ENCODE measurements at places on chromosomes 1 and 21.
A peak's percentile ranks its signal among the peaks of the same experiment; 100 is the strongest.

DNA sequence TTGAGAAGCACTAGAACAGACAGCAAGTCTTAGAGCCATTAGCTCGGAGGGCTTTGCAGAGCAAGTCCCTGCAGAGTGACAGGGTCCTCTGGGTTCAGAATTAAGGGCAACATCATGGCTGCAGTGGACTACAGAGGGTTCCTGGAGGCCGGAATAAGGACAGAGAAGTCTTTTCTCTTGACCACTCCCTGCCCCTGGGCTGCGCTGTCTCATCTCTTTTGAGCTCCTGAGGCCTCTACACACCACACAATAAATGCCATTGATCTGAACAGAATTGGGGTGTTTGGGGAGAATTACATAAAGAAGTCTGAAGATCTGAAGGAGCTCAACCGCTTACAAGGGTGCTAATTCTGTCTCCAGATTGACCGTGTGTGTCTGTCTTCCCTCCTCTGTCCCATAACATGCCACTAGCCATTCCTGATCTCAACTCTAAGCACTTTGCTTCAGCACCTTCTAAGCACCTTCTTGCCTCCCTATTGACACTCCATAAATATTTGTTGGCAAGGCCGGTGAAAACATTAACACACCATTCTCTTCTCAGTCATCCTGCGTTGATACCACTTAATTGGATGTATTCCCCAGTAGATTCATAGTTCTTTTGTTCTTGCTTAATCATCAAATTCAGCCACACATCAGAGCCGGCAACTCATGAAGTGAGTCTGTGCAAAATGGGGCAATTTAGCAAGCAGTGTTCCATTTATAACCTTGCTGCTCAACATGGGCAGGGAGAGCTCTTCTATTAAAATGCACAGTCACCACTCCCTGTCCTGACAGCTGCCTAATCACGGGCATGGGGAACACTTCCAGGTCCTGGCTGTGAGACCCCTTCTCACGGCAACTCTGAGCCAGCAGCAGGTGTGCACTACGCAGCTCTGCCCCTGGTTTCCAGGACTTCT, 49.7 kb downstream of the NMNAT2 start:
- no peak for DNase-seq

GRCh38 chr21:25639551-25640201, 618 bp downstream of the JAM2 start:
- DNase-seq = no peak

DNA sequence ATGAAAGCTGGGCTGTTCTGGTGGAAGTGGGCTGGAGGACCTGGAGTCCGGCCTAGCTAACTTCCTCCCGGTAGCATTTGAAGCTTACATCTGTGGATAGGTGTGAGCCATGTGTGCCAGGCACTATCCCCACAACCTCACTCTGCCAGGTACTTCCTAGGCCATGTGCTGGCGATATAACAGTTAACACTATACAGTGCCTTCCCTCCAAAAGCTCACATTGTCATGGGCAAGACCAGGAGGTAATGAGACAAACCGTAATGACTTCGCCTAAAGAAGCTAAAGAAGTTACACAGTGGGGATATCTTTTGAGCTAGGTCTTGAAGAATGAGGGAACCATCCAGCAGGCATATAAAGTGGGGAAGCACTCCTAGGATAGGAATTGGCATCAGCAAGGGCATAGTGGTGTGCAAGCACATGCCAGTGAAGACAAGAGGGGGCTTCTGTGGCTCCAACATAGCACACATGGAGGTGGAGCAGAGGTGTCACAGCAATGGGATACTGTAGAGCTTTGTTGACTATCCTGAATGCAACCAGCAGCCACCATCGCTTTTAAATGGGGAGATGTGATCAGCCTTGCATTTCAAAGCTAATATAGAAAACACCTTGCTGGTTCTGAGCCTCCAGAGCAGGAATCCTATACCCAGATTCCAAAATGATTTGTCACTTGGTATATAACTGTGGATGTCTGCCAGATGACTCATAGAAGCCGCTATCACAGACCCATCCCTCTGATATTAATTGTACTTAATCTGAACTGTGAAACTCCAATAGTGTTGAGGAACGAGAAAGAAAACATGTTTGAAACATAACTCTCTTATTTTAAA, 466.3 kb downstream of the LMO4 start:
- no peak for DNase-seq

DNA sequence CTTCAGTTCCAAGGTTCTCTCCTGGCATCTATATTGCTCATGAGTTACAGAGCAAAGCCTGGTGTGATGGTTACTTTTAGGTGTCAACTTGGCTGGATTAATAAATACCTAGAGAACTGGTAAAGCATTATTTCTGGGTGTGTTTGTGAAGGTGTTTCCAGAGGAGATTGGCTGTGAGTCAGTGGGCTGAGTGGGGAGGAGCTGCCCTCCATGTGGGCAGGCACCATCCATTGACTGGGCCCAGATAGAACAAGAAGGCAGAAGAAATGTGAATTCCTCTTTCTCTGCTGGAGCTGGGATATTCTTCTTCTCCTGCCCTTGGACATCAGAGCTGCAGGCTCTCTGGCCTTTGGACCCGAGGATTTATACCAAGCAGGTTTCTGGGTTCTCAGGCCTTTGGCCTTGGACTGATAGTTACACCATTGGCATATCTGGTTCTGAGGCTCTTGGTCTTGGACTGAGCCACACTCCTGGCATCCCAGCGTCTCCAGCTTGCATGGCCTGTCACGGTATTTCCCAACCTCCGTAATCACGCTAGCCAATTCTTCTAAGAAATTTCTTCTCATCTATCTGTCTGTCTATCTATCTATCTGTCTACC, 44.5 kb downstream of the B3GALT5 start:
- DNase-seq = no peak

- DNase-seq = no peak
Measured at GRCh38 chr1:205301842-205302588, 19.5 kb downstream of the NUAK2 start.

GRCh38 chr1:41980827-41981653, 62.3 kb upstream of the HIVEP3 start:
- no peak for DNase-seq

- DNase-seq = no peak
Measured at GRCh38 chr1:31790641-31791091, 25.2 kb downstream of the SPOCD1 start.

DNA sequence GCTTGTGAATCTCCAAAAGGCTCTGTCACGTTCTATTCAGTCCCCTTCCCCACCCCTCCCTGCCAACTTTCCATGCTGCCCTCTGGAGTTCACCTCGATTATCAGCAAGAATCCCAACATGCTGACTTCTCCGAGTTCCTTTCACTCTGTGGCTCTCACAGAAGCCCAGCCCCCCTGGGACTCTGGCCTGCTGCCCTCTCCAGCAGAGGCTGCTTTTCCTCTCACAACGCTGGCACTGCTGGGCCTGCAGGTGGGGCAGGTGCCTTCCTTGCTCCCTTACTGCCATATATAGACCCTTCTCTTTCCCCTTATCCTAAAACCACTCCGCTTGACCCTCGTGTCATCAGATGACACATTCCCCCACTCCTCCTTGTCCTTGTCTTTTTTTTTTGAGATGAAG, 10.2 kb upstream of the RNF186 start:
- DNase-seq = no peak

DNA sequence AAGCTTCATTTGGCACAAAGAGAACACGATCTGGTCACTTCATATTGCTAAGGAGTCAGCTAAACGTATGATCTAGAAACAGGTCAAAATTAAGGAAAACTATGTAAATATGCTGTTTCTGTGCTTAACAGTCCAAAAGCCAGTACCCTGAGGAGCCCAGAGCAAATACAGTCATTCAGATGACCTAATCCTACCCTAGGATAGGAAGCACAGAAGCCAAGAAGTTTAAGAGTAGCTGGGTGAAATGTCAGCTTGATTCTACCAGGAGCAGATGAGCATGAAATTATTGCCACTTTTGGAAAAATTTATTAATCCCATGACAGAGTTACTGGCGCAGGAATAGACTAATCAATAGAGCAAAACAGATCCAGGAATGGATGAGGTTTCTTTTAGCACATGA, 18.3 kb downstream of the SORT1 start:
- DNase-seq = no peak

GRCh38 chr1:224526771-224527170, 89.3 kb upstream of the CNIH3 start:
- DNase-seq = no peak

DNA sequence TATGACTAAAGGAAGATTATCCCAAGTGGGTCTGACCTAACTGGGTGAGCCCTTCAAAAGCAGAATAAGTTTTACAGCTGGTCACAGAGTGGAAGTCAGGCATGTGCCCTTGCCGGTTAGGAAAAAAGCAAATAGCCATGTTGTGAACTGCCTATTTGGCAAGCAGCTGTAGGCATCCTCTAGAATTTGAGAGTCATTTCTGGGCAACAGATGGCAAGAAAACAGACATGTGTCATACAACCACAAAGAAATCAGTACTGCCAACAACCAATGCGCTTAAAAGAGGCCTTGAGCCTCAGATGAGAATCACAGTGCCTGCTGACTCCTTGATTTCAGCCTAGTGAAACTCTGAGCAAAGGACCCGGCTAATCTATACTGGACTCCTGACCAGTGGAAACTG, 26.8 kb downstream of the LRRC53 start:
- DNase-seq = no peak

- peak; percentile 28 for DNase-seq
Measured at GRCh38 chr1:92940541-92940940, 20.7 kb downstream of the DIPK1A start.

- no peak for DNase-seq
Measured at GRCh38 chr21:30232011-30232410, 16.1 kb upstream of the CLDN8 start.

- no peak for DNase-seq
Measured at GRCh38 chr1:43069461-43070050, 102.5 kb downstream of the EBNA1BP2 start.

- no peak for DNase-seq
Measured at GRCh38 chr1:151729157-151729965, 8.0 kb downstream of the RIIAD1 start.

DNA sequence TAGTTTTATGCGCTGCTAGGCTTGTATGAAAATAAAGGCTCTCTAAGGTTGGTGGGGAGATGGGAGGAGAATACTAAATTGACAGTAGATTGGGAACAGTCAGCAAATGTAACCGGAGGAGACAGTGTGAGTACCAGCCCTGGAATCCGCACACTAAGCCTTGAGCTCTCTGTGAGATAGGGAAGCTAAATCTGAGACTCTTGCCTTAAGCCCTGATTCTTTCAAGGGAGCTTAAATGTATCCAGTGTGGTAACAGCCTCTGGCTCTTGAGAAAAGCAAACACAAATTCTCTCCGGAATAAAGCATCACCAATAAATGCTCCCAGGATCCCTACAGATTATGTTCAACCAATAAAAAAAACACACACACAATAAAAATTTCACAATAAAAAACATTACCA, 33.0 kb upstream of the PDPN start:
- DNase-seq = no peak

DNA sequence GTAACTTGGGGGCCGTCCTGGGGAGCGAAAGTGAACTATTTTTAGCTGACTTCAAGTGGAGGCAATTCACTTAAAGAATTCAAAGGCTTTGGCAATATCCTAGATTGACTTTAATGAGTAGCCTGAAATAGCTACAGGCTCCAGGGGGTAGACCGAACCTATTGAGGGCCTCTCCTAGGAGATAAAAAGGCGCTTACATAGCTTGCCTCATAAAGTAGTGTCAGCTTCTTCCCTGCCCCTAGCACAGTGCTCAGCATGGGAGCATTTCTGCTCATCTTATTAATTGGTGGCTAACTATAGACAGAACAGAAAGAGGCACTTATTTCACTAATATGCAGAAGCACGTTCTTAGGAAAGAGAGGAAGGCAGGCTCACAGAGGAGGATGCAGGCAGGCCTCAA, 12.3 kb upstream of the CTNNBIP1 start:
- DNase-seq = no peak

DNA sequence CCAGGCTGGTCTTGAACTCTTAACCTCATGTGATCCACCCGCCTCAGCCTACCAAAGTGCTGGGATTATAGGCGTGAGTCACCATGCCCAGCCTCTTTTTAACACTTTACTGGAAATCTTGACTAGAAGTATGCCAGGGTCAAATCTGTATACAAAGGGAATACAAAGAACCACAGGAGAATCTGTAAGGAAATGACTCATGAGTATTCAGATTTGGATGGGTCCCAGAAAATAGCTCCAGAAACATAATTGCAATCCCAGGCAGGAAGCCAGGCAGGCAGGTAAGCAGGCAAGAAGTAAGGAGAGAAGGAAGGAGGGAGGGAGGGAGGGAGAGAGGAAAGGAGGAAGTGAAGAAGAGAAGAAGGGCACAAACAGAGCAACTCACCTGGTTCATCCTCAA, 22.8 kb upstream of the TIAM1 start:
- no peak for DNase-seq

DNA sequence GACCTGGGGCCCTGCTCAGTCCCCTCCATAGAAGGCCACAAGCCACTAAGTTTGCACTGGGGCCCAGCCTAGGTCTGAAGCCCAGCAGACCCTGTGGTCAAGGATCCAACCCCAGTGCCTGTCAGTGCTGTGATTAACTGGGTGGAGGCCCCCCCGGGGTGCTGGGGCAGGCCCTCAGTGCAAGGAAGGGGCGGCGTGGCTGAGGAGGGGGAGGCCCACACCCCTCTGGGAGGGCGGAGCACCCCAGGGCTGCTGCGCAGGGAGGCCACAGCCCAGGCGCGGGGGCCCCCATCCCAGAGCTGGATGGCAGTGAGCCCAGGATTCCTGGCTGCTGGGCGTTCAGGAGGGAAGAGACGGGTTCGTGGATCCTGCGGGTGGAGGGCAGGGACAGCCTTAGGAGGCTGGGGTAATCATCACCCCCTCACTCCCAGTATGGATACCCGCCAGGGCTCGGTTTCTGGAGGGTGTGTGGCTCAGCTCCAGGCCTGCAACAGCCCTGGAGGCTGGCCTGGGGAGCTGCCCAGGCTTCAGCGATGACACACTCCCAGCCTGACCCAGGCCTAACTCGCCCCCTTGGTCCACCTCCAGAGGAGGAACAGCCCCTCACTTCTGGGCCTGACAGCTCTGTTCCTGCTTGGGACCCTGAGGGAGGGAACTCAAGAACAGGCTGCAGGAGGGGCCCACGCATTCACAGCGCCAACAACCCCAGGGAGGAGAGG, 890 bp downstream of the GJC2 start:
- DNase-seq = no peak

- DNase-seq = no peak
Measured at GRCh38 chr1:22117238-22117637, 25.7 kb downstream of the WNT4 start.

DNA sequence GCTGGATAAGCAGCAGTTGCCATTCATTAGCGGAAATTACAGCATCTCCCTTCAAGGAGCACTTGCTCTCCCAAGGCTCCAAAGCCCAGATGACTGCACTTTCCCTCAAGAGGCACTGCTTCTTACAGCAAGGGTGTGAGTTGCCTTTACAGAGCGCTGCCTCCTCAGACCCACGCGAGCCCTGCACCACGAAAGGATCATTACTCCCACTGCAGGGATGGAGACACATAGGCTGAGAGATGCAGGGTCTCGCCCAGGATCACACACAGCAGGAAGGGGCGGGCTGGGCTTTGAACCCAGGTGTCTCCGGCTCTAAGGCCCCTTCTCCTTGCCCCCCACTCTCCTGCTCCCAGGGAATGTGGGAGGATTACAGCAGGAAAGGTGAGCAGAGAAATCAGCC, 405.5 kb downstream of the MATN1 start:
- no peak for DNase-seq

GRCh38 chr1:150106341-150106740, 38.8 kb downstream of the VPS45 start:
- no peak for DNase-seq
